ENCODE measurements at places on chromosomes 3 and 15. TPM values are rescaled to one million over a fixed set of nuclear protein-coding genes. Genes with fewer than 3 reads are reported as not detected.

BCHE gene
- 5.5 TPM for polyA plus RNA-seq

CERS3 gene
- not detected for polyA plus RNA-seq

C3orf70 gene
- polyA plus RNA-seq, result 4.2 TPM

FETUB gene
- polyA plus RNA-seq, result 0.46 TPM

ANKRD63 gene
- not detected for polyA plus RNA-seq

MORC1 gene
- not detected for polyA plus RNA-seq

GABRR3 gene
- not detected for polyA plus RNA-seq

DYNLT2B gene
- polyA plus RNA-seq, result 3.9 TPM

FBXL2 gene
- polyA plus RNA-seq, result not detected

GATA2 gene
- 1.8 TPM for polyA plus RNA-seq

CHMP2B gene
- polyA plus RNA-seq, result 106 TPM

PRTG gene
- polyA plus RNA-seq, result 0.42 TPM

FBXW12 gene
- not detected for polyA plus RNA-seq

MUC20 gene
- polyA plus RNA-seq, result 13.9 TPM

MESP1 gene
- polyA plus RNA-seq, result 2.7 TPM

NANOGP8 gene
- not detected for polyA plus RNA-seq

USP50 gene
- polyA plus RNA-seq, result not detected

CCDC33 gene
- 0.60 TPM for polyA plus RNA-seq
